ENCODE measurements at places on chromosomes 7 and 10.

DNA sequence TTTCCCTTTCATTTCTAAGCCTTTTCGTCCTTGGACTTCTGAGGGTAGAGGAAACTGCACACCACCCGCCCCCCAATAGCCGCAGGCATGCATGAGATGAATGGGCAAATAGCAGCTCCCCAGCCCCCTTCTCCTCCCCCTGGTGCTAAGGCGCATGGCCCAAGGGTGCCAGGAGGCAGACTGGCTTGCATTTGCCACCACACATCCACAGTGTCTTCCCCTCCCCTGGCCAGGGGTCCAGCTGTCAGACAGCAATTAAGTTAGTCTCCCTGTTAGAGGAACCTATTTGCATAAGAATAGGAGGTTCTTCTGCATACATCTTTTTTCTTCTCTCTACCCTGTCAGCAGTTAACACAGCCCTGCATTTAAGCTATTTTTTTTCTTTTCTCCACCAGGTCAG lies 20.2 kb downstream of the TOMM7 start:
- no peak for DNase-seq

- no peak for DNase-seq
These were observed 117.0 kb downstream of the KBTBD2 start for GRCh38 chr7:32774541-32774951.

DNA sequence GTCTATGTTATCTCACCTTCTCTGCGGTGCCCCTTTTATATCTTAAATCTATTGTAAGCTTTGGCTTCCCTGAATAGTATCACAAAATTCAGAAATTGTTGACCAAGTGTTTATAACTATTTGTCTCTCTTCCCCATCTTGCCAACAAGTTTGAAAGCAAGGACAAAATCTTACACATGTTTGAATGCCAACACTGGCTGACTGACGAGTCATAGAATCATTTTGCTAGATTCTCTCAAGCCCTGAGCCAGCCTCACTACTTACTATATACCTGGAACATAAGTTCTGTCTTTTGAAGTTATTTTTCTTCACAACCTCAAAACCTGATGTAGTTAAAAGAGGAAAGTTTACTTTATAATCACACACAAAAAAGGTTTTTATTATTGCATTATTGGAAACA lies 700.7 kb downstream of the PHTF2 start:
- no peak for DNase-seq

DNA sequence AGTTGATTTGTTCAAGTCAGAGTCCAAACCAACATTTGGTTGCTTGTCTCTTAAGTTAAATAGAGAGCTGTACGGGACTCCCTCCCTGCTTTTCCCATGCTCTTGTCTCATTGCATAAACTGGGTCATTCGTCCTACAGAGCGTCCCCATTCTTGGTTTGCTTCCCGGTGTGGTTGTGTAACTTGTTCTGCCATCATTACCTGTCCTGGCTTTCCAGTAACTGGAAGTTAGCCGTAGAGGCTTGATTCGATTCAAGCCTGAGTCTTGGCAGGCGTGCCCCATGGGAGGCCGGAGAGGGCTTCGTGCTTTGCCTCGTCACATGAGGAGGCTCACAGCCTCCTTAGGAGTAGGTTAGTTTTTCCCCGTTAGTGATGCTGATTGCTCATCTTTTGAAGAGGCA lies 40.2 kb downstream of the FBH1 start:
- no peak for DNase-seq

- no peak for DNase-seq
These were observed 654 bp downstream of the ALKBH4 start for GRCh38 chr7:102463841-102464576.

GRCh38 chr10:130371666-130372065 lies 235.5 kb downstream of the GLRX3 start:
- no peak for DNase-seq

DNA sequence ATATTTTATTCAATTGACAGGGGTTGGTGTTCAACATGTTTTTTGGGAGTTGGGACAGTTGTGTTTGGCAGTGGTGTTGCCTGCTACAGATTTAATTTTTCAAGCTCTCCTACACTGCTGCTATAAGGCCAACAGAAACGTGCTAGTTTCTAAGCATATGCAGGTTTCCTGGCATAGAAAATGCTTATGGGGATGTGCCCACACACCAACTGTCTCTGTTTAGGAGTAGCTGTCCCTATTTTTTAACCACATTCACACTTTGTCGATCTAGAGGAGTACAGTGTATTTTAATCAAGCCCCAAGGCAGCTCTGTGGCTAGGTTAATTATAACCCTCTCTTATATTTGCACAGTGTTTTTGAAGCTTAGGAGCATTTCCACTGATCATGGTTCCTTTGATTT lies 28.6 kb downstream of the TMEM178B start:
- no peak for DNase-seq

DNA sequence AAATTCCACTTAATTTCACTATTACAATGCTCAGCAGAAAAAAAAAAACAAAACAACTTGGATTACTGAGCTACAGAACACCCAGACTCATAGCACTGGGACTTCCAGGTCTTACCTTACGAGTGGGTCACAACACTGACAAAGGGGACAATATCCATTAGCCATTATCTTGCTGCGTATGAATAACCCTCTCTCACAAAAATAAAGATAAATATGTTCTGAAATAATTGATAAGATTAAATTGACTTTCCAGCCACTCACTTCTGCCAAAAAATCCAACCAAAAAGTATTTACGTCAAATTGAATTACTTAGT lies 128.7 kb downstream of the PKD1L1 start:
- no peak for DNase-seq

DNA sequence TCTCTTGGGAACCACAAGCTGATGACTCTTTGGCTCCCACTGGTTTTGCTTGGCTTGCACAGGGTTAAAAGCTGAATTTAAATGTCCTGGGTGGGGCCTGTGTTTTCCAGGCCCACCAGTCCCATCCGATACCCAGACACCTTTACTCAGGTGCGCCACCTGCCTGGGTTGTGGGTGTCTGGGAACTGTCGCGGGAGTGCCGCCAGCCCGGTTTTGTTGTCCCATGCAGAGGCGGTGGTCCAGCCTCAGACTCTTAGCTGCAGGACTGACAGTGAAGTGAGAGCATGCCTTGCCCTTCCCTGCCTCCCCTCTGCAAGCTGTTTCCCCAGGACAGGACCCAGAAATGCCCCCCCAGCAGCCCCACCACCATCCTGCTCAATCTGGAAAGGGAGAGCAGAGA lies 255.6 kb upstream of the ZNF32 start:
- DNase-seq, result no peak

- DNase-seq, result no peak
These were observed 27.2 kb downstream of the PODXL start for GRCh38 chr7:131529179-131529578.

GRCh38 chr10:30041196-30042105 lies 17.9 kb downstream of the JCAD start:
- no peak for DNase-seq

- DNase-seq, result no peak
These were observed 116.1 kb upstream of the ACBD5 start for GRCh38 chr10:27356738-27357137.

GRCh38 chr10:119428789-119429188 lies 113.7 kb downstream of the RGS10 start:
- no peak for DNase-seq

DNA sequence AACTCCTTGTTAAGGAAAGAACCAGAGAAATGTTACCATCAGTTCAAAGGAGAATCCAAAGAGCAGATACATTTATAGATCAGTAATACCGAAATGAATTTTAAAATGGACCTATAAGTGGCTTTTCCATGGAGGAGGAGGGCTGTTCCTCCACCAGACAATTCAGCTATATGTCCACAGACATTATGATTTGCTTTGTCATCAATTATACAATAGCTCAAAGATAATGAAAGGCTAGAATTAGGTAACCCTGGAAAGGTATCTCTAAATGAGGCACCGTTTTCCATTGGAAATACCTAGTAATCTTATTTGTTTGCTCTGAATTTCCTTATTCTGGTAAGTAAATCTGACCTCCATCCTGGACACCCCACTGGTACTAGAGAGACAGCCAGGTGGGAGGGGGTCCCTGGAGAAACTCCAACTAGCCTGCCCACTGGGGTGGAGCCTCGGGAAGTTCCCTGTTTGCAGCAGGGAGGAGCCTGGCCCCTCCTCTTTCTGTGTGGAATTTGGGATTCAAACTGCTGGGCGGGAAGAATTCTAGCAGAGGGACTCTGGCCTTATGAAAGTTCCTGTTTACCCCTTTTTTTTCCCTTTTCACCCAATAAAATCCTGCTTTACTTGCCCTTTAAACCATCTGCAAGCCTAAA lies 218.0 kb downstream of the PHF14 start:
- no peak for DNase-seq

DNA sequence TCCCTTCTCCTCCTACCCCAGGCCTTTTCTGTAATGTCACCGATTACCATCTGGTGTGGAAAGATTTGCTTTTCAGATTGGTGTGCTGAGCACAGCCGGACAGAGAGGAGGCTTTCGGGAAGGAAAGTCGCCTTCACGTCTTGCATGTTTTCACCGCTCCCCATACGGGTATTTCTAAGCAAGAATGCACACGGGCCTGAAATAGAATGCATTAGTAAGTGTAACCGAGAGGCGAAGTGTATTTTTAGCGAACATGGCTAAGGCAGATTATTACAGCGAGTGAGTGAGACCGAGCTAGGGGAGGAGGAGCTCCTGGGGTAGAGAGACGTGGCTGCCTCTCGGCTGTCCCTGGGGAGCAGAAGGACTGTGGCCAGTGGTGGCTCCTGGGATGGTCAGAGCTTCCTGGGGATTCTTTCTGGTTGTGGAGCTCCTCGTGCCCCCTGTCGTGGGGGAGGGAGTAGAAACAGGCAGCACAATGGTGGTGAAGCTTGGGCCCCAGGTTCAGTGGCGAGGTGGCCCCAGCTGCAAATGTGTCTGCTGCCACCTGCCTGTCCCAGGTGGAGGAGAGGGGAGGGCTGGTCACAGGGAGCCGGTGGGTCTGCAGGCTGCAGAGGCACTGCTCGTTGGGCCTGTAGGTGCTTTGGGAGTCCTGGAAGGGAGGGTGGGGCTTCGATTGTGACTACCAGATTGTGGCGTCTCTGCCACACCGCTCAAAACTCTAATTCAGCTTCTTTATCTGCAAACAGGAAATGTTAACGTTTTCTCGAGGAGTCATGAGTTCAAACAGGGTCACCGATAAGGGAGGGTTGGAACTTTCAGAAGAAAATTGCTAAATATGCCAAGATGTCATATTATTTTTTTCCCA lies 135.8 kb downstream of the CAMK1D start:
- peak; percentile 39 for DNase-seq

GRCh38 chr10:78781251-78781913 lies 287.4 kb upstream of the ZMIZ1 start:
- DNase-seq, result no peak

DNA sequence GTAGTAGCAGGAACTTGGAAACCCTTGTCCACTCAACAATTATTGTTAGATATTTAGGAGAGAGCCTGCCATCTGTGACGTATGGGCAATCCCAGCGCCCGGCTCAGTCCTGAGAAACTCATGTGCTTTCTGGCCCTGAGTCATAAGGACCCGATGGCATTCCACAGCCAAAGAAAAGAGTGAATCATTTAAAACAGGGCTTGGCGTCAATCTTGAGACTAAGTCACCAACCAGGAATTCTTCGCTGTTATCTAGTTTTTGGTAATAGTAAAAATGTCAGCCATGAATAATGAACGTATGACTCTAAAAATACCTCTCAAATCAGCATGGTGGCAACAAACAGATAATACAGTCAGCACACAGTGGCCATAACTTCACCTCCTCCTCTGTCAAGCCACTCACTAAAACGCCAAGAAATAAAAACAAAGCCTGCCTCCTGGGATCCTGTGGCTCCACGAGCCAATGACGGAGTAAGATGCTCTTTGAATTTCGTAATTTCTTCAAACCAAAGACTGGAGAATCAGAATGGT lies 140.8 kb downstream of the ADAM12 start:
- no peak for DNase-seq

- DNase-seq, result no peak
These were observed 47.0 kb upstream of the ELMO1 start for GRCh38 chr7:37495574-37496184.

- no peak for DNase-seq
These were observed 49.3 kb upstream of the IL6 start for GRCh38 chr7:22677680-22678079.

DNA sequence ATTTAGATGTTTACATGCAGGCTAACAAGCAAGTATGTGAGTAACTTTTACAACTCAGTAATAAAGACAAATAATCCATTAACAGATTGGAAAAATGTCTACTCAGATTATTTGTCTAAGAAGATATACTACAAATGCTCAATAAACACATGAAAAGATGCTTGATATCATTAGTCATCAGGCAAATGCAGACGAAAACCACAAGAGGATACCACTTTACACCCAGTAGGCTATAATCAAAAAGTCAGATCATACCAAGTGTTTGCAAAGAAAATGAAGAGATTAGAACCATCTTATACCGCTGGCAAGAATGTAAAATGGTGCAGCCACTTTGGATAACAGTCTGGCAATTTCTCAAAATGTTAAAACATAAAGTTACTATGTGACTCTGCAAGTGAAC lies 84.1 kb downstream of the MALSU1 start:
- no peak for DNase-seq

DNA sequence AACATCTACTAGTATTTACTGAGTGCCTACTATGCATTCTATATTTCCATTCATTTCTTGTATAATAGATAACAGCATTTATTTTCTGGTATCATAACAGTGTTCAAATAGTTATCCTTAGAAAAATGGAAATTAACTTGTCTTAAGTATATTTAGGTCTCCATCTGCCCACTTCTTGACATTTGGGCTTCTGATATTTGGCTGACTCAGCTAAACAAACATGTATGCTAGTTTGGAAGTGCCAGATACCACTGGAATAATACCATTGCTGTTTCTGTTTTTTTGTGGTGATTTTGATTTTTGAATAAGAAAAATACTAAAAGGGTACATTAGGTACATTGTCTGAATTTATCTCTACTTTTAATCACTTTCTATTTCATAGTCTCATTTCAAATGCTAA lies 169.2 kb downstream of the ST7 start:
- DNase-seq, result no peak

DNA sequence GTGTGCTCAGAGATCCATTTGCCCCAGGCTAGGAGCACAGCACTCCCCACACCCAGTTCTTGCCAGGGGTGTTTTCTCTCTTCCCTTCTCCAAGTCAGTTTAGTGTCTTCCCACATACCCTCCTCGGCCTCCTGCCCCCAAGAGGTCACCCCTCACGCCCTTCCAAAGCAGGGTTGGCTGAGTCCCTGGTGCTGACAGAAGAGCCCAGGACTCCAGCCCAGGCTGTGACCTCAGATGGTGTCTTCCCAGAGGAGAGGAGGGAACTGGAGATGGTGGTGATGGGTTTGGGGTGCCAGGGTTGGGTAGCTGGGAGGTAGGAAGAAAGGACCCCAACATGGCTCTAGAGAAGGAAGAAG lies 19.8 kb downstream of the ZNF775 start:
- no peak for DNase-seq
